Activated T-helper 1 cell treated with anti-CD3 and anti-CD28 coated beads, Interleukin-12 subunit alpha, Interleukin-12 subunit beta, Interleukin-2, Interleukin-4 antibody, amounts not matched to agents 30 ng/mL and 10 ng/mL and 1 ng/mL, durations not matched to agents 14 hours and 24 hours and 36 hours (primary cell): ENCODE measurements at places on chromosomes 2 and 18.

DNA sequence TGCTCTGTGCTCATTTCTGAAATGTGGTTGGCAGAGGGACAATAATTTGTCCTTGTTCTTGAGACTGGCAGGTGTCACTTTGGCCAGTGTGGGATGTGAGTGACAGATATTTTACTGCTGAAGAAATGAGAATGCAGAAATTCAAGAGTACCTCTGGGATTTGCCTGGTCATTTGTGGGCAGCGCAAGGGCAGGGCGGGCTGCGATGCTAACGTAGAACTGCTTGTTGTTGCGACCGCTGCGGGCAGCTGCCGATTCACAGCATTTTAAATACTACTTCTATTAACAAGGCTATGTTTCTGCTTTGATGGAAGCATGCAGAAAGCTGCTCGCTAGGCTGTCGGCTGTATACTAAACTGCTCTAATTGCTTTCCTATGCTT lies 268.6 kb downstream of the FIGN start:
- no peak for DNase-seq

GRCh38 chr2:675982-676646 lies 1.1 kb downstream of the TMEM18 start:
- peak; percentile 14 for DNase-seq

DNA sequence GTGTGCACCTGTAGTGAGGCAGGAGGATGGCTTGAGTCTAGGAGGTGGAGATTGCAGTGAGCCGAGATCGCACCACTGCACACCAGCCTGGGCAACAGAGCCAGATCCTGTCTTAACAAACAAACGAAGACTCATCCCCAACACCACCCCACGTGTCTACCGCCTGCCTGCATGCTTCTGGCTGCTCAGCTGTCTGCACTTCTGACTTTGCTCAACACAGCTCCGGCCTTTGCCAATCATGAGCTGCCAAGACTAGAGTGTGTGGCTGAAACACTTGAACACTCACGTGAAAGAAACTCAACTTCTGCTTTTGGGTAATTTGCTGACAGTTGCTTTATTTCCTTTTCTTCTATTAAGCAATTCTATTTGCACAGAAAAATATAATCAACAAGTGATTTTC lies 32.1 kb upstream of the SP3 start:
- no peak for DNase-seq

GRCh38 chr2:225993430-225993829 lies 593.9 kb downstream of the NYAP2 start:
- no peak for DNase-seq

DNA sequence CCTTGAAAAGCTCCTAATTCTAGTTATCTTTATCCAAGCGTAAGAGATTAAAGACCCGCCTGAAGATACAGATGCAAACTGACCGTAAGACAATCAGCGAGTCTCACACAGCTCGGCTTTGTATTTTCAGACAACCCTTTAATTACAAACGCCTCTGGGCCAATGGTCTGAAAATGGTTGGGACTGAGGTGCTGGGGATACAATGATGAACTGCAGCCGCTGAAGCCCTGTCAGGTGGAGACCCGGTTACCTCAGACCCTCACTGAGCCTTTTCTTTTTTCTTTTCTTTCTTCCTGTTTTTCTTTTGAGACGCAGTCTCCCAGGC lies 715 bp upstream of the CFAP36 start:
- DNase-seq = no peak

- no peak for DNase-seq
These were observed 137.0 kb upstream of the HS6ST1 start for GRCh38 chr2:128455721-128456050.
